ENCODE measurements at places on chromosomes 1 and 21. TPM values are rescaled to one million over a fixed set of nuclear protein-coding genes. Genes with fewer than 3 reads are reported as not detected.

GRCh38 chr1:178931858-178932551 lies 61.1 kb upstream of the ANGPTL1 start:
- no peak for DNase-seq
- no peak overlapping the region for H3K27ac ChIP-seq
- peaks cover 43% of the 10 kb centered on the region for H3K4me1 ChIP-seq

DNA sequence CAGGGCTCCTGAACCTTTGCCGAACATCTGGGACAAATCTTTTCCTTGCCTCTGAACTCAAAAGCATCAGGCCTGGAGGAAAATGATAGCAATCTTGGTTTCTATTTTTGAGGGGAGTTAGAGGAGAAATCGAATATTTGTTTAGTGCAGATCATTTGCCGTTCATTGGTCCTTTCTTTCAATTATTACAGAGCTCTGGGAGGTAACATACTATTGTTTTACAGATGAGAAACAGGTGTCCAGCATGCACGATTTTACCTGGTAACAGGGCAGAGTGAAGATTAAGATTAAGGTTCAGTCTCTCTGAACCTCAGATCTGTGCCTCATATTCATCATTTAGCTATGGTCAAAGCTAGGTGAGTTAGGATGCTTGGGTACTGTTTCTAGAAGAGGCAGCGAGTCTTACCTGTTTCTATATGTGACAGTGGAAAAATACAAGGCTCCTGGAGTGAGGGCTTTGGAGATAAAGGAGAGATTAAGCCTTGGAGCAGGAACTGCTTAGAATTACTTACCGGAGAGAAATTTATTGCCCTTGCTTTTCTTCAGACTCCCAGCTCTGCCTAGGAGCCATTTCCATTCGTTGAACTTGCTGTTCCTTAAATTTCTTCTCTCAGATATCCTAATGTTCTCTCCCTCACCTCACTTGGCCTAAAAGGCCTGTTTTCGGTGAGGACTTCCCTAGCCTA lies 1.4 kb downstream of the PRCC start:
- no peak for DNase-seq
- H3K27me3 ChIP-seq, result no peaks in the 10 kb centered on the region
- H3K4me3 ChIP-seq, result no peak overlapping the region
- peaks cover 15% of the 10 kb centered on the region for H3K36me3 ChIP-seq

- DNase-seq, result no peak
- no peaks in the 10 kb centered on the region for H3K4me1 ChIP-seq
- H3K4me3 ChIP-seq, result no peak overlapping the region
- H3K27ac ChIP-seq, result no peak overlapping the region
- no peaks in the 10 kb centered on the region for H3K36me3 ChIP-seq
Observed at GRCh38 chr1:111484391-111485026, 10.7 kb downstream of the C1orf162 start.

GRCh38 chr1:114997510-114998289 lies 31.9 kb upstream of the TSHB start:
- H3K36me3 ChIP-seq, result no peaks in the 10 kb centered on the region
- no peak overlapping the region for H3K4me3 ChIP-seq
- H3K27me3 ChIP-seq, result no peaks in the 10 kb centered on the region

- no peak for DNase-seq
- no peak overlapping the region for H3K4me3 ChIP-seq
- H3K36me3 ChIP-seq, result peaks cover 21% of the 10 kb centered on the region
- peaks cover 81% of the 10 kb centered on the region for H3K4me1 ChIP-seq
Observed at GRCh38 chr1:224500796-224501195, 66.2 kb upstream of the WDR26 start.

- peaks cover 25% of the 10 kb centered on the region for H3K4me1 ChIP-seq
- no peak for DNase-seq
- H3K27ac ChIP-seq, result no peak overlapping the region
- H3K36me3 ChIP-seq, result no peaks in the 10 kb centered on the region
- no peak overlapping the region for H3K4me3 ChIP-seq
Observed at GRCh38 chr1:68202239-68202832, 30.0 kb downstream of the WLS start.

- H3K27me3 ChIP-seq, result no peaks in the 10 kb centered on the region
- no peaks in the 10 kb centered on the region for H3K36me3 ChIP-seq
- no peak for DNase-seq
- H3K4me1 ChIP-seq, result peaks cover 20% of the 10 kb centered on the region
- no peak overlapping the region for H3K4me3 ChIP-seq
Observed at GRCh38 chr1:85308833-85309350, 32.5 kb upstream of the BCL10 start.

The ARHGEF16 gene
- total RNA-seq, result 15.5 TPM

The AKNAD1 gene
- total RNA-seq, result not detected

The KRTAP13-2 gene
- total RNA-seq, result not detected

The RAB7B gene
- total RNA-seq, result not detected
